ENCODE measurements at places on chromosomes 6 and 20.

DNA sequence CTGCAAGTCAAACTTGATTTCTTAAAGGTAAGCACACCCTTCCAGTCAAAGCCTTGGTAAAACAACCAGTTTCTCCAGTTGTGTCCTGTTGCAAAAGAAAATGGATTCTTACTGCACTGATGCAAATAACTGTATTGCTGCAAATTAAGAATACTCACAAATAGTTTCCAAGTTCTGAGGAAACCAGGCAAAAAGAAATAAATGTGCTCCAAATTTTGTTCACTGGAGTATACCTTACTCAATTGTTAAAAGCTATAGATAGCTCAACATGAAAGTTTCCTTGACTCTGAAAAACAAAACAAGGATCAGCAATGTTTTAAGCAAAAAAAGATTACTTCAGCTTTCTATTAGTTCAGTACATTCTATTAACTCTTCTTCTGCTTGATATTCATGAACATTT, 75.2 kb downstream of the SLC16A10 start:
- no peak for DNase-seq

GRCh38 chr6:107670792-107671199, 153.3 kb downstream of the SCML4 start:
- DNase-seq = no peak

GRCh38 chr6:63643862-63644261, 8.3 kb downstream of the PHF3 start:
- DNase-seq = no peak

DNA sequence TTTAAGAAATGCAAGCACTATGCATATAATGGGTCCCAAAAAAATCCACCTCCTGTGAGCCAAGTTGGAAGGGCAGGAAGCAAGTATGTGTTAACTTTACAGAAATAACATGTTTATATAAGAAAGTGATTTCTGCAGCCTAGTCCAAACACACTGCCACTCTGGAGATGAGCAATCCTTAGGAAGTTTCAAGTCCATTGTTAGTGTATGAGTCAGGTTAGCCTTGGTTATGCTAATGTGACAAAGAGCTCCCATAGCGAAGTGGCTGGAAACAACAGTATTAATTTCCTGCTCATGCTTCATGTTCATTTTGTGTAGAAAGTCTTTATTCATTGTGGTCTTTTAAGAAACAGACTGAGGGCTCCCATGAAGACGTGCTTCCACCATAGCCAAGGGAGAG, 121.4 kb downstream of the TBXT start:
- DNase-seq = no peak

- DNase-seq = no peak
Observed at GRCh38 chr20:48724891-48725554, 102.8 kb downstream of the PREX1 start.

DNA sequence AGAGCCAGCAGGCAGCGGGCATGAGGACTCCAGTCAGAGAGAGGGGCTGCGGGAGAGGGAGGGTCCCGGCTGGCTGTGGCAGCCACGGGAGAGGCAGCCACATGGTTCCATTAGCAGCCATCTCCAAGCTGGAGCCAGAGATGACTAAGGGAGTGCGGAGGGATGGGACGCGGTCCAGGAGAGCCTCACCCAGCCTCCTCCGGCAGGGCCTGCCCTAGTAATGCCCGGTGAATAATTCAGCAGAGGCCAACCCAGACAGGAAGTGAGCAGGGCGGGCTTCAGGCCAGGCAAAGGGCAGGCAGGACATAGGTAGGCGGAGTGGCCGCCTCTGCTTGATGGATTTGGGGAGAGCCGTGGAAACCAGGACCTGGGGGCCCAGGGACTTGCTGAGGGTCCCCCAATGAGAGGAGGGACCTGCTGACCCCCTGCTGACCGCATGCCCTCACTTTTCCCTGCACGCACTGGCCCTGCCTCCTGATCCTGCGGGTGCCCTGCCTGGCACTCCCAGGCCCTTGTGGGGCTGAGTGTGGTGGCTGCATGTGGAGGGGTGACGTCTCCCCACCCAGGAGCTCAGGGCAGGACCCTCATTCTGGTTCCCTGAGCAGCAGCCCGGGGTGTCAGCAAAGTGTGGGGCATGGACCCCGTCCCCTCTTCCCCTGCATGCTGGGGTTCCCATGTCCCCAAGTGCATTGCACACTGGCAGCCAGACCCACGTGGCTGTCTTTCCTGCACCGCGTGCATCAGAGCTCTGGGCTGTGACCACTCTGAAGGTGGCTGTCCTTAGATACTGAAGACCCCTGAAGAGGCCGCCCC, 51.8 kb upstream of the SLCO4A1 start:
- DNase-seq = no peak

All from large intestine (tissue), 12 donors.